ENCODE measurements at places on chromosomes 4 and X.

GRCh38 chr4:38176165-38176564 lies 216.0 kb downstream of the PTTG2 start:
- no peak for DNase-seq

- DNase-seq = peak; percentile 38
Observed at GRCh38 chr4:80215449-80216052, 18.2 kb downstream of the PRDM8 start.

GRCh38 chr4:21991050-21991449 lies 42.5 kb upstream of the KCNIP4 start:
- DNase-seq = no peak

DNA sequence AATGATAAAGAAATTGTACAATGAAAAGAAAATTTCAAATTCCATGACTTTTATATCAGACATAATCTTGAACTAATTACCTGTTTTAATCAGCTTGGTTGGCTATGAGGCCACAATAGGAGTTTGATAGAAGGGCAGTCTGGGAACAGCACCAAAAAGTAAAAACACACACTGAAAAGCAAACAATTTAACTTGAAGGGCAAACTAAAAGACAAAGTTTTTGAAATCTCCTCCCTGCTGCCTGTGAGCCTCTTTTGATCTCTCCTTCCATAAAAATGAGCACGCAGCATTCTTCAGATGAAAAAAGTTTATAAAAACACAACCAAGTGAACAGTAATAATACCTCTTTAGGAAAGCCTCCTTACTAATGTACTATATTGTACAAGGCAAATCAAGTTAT lies 8.1 kb downstream of the ODAM start:
- DNase-seq = no peak

- DNase-seq = no peak
Observed at GRCh38 chr4:105474099-105474518, 247 bp upstream of the PPA2 start.

DNA sequence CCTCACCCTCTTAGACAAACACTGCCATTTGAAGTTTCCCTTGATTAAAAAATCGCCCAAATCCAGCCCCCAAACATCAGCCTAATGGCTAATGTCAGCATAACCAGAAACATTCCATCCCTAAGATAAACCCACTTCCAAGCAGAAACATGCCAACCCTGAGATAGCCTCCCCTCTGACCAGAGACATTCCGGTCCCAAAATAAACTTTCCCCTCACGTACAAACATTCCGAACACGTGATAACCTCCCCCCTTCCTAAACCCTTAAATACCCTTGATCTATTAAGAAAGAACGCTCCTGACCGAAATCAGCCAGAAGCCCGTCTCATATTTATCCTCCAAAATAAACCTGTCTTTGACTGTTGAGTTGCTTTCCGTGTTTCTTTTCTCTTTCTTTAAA lies 237.2 kb downstream of the ASMT start:
- DNase-seq = no peak

DNA sequence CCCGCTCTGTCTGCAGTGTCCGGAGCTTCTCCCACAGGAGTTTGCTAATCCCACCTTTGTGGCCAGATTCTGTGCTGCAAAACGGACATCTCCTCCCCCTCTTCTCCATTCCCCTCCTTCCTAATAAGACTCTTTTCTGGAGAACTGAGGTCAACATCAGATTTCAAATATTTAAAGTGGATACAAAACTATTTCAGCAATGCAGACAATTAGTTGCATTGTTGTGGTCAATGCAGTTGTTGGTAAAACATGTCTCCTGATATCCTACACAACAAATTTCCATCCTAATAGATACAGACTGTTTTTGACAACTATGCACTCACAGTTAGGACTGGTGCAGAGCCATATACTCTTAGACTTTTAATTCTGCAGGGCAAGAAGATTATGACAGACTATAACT lies 5.1 kb upstream of the MCUB start:
- no peak for DNase-seq

- DNase-seq = no peak
Observed at GRCh38 chrX:43008356-43008755, 230.4 kb upstream of the PPP1R2C start.

DNA sequence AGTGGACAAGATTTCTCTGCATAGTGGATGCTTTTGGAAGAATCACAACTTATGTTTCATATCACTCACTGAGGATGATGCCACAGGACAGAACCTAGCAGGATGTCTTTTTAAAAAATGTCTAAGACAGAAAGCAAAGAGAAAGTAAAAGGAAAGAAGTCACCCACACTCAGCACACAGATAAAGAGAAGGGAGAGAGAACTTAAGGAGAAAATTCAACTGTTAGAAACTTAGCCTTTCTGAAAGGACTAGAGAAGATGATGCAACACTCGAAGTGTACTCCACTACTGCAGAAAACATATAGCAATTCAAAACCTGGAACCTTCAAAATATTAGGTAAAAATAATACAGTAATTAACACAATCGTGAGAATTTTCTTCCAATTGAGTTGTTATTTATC lies 52.8 kb upstream of the STK26 start:
- no peak for DNase-seq

GRCh38 chr4:152011469-152011868 lies 250.7 kb upstream of the GATB start:
- DNase-seq = no peak

DNA sequence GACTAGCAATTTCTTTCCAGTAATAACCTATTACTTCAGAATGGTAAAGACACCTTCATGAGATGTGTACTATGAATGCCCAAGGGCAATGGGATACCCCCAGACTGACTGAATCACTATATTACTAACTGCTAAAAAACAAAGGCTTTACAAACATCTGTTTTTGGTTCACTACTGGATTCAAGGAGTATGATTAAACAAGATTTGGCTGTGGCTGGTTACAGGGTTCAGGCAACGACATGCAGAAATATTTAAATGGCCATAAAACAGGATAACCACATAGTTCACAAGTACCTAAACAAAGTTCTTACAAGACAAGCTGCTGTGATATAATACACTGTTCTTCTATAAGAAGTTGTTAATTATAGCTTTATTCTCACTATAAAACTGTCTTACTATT lies 128.2 kb downstream of the FRYL start:
- no peak for DNase-seq

- no peak for DNase-seq
Observed at GRCh38 chrX:115503099-115503498, 57.9 kb upstream of the PLS3 start.

DNA sequence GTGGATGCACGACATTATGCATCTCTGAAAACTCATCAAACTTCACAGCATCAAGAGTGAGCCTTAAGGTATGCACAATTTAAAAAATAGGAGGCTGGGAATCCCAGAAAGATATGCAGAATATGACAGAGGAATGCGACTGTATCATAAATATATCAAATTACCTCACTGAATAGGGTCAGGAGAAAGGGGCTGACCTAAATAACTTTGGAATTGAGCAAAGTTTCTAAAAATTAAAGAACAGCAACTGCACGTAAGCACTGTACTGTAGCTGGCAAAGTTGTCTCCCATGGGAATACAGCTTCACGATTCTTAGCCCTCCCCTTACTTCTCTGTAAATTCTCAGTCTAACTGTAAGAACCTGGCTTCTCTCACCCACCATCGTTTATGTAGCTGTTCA lies 397.4 kb upstream of the ZFP42 start:
- DNase-seq = no peak

- DNase-seq = no peak
Observed at GRCh38 chr4:82802911-82803310, 4.3 kb upstream of the SCD5 start.

DNA sequence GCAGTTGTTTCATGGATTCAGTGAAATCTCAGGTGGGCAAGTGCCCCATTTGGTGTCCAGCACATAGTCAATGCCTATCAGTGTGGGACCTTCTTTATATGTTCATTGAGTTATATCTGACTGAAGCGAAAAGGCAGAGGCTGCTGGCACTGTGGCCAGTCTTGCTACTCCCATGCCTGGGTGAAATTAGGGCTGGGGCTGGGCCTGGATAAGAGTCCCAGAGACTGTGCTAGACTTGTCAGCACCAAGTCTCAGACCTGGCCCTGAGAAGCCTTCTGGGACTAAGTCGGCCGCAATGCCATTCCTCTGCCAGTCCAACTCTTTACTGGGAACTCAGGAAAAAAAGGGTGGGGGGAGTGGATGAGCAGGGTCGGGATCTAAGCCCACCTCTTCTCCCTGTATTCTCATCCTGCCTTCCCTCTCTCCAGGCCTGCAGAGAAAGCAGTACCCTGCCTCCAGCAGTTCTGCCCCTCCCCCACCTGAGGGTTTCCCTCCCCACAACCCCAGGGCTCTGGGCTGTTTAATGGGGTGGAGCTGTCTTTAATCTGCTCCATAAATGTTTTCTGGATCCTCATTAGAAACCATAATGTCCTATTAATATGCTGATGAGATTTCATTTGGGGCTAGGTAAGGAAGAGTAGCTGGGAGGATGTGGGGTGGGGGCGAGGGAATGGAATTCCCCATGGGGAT lies 153.5 kb upstream of the PJA1 start:
- no peak for DNase-seq

GRCh38 chr4:111678479-111678878 lies 466.8 kb upstream of the FAM241A start:
- DNase-seq = no peak

DNA sequence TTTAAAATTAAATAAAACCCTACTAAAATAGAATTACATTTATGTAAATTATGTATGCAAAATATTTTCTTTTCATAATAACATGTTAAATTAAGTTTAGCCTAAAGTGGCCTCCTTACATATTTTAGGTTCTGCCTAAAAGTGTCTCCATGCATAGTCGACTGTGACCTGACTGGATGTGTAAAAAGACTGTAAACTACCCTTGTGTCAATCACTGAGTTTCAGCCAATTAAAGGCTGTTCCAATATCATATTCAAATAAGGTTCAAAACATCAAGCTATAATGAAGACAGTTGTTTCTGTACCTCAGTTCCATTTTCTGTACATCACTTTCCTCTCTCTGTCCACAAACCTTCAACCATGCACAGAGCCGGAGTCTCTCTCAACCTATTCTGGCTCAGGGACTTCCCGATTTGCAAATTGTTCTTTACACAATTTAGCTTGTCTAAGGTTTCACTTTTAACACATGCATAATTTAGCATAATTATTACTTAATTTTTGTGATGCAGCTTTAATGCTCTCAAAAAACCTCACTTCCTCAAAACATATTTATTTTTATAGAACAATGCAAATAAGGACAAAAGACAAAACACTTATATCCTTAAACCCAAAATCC lies 60.1 kb downstream of the SH3RF1 start:
- DNase-seq = no peak

All from CD8-positive, alpha-beta memory T cell (primary cell).